Stimulated activated CD8-positive, alpha-beta memory T cell treated with anti-CD3 and anti-CD28 coated beads, Interleukin-15, amount 100 ng/mL, for 24 hours (primary cell): ENCODE measurements at places on chromosomes 2 and 18.

DNA sequence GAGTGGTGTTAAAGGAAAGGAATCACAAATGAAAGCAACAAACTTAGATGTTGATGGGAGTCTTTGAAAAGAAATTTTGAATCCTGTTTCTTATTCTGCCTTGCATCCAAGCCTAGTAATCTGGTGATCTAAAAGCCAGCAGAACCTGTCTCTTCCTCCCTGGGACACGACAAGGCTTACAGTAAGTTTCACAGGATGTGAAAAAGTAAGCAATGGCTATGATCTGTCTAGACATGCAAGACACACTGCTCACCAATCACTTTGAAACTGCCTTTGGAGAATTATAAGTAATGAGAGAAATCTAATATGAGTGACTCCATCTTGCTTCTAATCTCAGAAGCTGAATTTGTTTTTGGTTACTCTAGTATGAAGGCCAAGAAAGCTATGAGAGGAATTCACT is 103.7 kb downstream of the KCNH7 start:
- no peak for DNase-seq

- DNase-seq, result no peak
Measured at GRCh38 chr18:31426021-31426420, 21.5 kb upstream of the DSG3 start.

DNA sequence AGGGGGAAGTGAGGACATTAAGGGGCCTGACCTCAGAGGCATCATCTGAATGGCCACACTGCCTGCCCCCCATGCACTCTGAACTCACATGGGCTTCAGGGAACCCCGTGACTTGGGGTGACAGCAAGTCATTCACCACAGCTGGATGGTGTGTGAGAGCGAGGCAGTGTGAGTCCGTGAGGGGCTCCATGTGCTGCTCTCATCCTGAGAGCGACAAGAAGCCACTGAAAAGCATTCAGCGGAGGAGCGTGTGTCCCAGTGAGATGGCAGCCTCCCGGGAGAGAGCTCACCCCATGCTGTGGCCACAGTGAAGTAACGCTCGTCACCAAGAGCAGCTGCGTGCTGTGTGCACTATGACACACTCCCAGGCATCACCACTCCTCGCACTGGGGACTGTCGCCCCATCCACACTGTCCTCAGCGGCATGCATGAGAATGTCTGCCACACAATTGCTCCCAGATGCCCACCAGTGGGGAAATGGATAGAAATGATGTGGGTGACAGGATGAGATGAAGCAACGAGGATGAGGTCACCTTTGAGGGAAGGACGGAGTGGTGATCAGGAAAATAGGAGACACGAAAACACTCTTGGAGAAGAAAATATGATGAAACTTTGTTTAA is 213.0 kb upstream of the RAB6C start:
- no peak for DNase-seq

DNA sequence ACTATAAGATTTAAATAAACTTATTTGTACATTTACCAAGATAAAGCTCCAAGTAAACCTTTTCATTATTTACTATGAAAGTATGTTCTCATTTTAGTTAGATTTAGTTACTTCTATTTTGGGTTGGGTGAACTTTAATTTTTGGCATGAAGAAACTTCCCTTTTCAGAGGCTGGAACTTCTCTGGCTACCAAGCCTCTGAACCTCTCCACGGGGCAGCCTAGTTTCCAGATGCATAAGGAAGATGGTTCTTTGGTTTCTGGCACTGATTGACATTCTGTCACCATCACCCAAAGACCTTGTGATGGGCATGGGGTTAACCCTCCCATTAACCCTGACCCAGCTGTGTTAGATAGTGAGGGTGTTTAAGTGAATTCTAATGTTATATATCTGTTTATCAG is 17.1 kb downstream of the PSD4 start:
- DNase-seq, result no peak

DNA sequence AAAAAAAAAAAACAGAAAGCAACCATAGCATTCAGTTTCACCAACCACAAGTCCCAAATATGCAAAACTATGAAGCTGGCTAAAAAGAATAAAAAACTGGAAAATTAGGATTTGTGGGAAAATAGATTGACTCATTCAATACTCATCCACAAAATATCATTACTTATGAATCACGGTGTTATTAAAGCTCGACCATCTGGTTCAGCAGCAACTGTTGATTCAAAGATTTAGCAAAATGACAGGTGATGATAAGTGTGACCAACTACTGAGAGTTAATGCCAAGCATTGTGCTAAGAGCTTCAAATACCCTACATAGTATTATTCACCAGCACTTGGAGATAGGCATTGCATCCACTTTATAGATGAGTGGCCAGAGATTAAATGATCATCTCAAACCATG is 26.2 kb upstream of the XDH start:
- DNase-seq, result no peak

DNA sequence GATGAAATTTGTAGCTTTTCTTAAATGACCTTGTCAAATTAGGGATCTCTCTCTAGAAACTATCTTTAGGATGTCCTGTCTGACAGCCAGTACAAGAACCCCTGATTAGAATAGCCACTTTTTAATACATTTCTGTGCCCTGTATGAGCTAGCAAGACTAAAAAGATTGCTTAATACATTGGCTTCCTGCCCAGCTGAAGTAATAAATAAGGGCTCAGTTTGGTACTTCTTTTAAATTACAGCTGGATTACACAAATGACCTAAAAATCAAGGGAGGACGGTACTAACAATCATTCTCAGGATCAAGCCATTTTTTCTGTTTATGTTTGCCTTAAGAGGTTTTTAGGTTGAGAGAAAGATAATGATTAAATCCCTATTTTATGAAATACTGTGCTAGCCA is 11.6 kb upstream of the OLA1 start:
- no peak for DNase-seq

DNA sequence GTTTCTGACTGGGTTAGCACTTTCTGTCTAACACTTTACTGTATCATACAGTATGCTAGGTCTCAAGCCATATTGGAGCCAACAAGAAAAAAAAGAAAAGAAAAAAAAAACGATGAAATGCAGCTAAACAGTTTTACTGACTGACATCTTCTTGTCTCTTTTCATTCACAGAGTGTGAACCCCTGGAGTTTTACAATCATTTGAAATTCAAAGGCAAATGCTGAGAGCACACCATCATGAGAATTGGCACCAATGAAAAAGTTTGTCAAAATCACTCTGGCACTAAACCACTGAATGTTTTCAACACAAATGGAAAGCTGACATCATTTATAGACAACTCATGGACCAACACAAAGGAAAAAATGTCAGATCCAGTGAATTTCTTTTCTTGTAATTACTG is 513.3 kb downstream of the LRRTM4 start:
- DNase-seq, result no peak

DNA sequence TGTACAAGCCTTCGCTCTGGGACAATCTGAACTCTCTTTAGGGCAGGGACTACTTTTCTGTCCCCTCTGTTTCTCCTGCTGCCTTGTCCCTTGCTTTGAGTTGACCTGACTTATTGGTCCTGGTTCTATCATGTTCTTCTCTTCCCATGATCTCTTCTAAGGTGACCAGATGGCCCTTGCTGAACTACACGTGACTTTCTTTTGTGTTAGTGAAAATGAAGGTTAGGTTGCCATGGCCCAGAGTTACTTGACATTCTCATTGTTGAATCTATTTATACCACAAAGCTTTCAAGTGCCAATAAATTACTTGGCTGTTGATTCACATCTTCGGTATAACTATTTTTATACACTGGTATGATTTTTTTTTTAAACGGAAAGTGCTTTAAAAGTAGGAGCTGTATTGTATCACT is 24.4 kb downstream of the MRPL33 start:
- no peak for DNase-seq

GRCh38 chr2:139814458-139814857 is 1034.3 kb upstream of the NXPH2 start:
- DNase-seq, result no peak

DNA sequence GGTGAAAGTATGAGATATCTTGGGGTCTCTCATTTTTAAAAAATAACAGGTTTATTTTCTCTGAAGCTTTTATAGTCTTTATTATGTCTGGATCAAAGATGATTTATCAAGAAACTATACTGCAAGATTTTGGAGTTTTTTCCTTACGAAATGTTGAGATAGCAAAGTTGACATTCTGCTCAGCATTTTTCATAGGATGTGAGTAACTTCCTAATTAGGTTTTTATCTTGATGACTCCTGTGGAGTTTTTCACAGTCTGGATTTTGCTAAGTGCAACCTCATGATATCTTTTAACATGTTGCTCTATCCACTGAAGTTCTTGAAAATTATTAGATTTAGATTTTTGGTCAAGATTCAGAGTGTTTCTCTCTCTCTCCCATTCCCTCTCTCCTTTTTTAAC is 17.8 kb downstream of the TCF7L1 start:
- DNase-seq, result no peak

GRCh38 chr2:30932870-30933269 is 125.6 kb upstream of the CAPN13 start:
- DNase-seq, result no peak

GRCh38 chr2:71849607-71850305 is 297.9 kb downstream of the CYP26B1 start:
- DNase-seq, result no peak

- no peak for DNase-seq
Measured at GRCh38 chr2:180553094-180553715, 427.2 kb upstream of the UBE2E3 start.

DNA sequence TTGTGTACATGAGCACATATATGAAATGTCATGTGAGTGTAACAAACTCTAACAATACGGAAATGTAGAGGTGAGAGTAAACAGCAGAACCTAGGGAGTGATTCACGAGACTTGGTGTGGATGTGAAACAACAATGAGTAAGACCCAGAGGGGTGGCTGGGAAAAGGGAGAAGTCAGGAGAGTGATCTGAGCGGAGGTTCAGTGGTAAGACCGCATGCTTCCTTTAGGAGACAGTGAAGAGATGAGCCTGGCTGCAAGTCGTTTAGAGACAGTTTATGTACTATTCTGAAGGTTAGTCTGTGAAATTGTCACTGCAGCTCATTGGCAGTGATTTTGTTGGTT is 150.6 kb downstream of the PRPF40A start:
- no peak for DNase-seq

- DNase-seq, result no peak
Measured at GRCh38 chr2:41698678-41699422, 349.0 kb upstream of the PKDCC start.

DNA sequence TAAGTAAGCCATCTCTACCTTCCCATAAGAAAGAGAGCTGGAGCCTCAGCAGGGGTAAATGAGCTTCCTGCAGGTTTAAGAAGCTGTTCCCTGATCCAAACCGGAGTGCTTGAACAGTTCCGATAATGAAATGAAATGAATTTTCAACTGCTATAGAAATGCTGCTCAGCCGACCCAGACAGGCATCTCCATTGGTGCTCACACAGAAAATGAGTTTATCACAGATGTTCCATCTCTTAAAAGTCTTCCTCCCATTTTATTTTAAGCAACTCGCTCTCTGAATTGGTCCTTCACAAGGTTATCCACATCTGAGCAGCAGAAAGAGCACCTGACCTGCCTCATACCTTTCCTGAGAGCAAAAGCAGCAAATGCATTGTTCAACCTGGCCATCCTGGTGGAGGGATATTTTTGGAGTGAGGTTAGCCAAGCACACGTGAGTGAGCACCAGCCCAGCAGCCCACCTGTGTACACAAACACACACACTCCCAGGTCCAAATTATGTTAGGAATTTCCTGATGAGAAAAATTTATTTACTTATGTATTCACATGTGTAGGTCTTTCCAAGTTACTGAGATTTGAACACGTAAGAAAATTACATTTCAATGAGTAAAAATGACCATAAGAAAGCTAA is 42.2 kb upstream of the CCDC68 start:
- DNase-seq, result no peak

DNA sequence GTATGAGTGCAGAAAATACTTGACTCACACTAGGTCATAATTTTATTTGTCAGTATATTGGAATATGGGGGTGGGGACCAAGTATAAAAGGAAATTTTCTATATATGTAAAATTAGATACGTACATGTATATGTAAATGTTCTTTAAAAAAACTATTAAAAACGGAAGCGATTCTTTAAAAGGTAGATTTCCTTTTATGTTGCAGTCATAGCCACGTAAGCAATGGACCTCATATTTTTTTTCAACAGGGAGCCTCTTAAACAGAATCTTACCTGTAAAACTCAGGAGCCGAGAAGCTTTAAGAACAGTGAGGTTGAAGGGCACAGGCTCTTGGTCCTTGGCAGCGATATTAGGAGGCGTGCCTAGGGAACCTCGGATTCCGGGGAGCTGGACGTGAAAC is 3.3 kb downstream of the RHBDD1 start:
- DNase-seq, result no peak

DNA sequence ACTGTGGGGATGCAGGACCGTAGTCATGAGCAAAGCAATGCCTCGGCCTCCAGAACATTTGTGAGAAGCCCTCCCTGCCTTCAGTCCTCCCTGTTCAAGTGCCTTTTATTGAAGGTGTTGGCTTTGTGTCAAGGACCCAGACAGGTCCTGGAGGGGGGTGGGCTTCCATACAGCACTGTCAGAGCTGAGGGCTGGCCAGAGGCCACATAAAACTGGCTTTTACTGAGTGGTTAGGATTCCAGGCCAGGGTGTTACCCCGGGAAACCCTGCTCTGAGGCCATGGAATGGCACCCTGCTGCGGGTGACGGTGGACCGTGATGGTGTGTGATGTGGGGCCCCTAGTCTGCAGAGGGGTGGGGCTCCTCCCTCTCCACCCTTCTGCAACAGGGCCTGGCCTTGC is 41.6 kb downstream of the TOGARAM2 start:
- DNase-seq, result no peak

- no peak for DNase-seq
Measured at GRCh38 chr2:200451511-200451910, 58.4 kb downstream of the KCTD18 start.

GRCh38 chr2:212242724-212243123 is 295.9 kb downstream of the ERBB4 start:
- no peak for DNase-seq

DNA sequence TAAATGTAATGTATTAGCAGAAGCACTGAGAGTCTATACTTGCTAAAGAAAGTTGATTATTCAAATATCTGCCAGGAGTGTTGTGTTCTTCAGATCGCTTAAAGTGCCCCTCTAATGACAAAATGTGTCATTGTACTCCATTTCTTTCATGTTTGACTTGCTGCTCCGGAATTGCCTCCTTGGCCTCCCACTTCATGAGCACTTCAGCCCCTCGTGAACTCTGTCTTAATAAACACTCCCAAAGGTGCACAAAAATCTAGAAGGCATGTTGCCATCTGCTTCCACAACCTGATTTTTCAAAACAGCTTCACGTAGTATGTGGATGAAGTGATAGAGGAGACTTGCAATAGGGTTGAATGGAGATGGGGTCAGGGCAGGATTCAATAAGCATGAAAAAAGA is 396.1 kb downstream of the TDRD15 start:
- no peak for DNase-seq

DNA sequence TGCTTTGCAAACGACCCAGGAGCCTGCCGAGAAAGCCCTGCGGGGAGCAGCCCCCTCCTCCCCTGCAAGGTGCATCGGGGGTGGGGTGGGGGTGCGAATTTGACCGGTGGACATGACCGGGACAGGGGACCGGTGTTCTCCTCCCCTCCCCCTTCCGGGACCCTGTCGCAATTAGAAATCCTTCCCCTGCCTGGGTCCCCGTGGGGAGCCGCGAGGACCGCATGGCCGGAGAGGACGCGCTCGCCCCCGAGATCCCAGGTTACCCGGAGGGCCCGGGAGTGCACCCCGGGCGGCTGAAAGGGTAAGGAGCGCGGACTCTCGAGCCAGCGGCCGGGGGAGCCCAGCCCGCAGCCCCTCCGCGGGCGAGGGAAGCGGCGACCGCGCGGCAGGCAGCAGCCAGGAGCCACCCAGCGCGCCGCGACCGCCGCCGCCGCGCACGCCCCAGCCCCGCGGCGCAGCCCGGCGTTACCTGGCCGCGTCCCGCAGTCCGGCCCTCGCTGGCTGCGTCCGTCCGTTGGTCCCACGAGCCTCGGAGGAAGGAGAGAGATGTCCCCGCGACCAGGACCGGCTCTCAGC is 482 bp downstream of the DLGAP1 start:
- DNase-seq, result no peak
